PC-3 (cell line): ENCODE measurements at places on chromosomes 5 and 9. TPM values are rescaled to one million over a fixed set of nuclear protein-coding genes. Genes with fewer than 3 reads are reported as not detected.
A peak's percentile ranks its signal among the peaks of the same experiment; 100 is the strongest.

FGF18 gene
- 0.26 TPM in 1 of 2 replicates, not detected in the other for total RNA-seq

GRCh38 chr5:150520747-150521521 is 13.0 kb downstream of the NDST1 start:
- peaks cover 12% of the 10 kb centered on the region; the same call in 1 of the 2 replicates for H3K36me3 ChIP-seq
- DNase-seq: no peak
- H3K27me3 ChIP-seq: no peaks in the 10 kb centered on the region
- H3K4me3 ChIP-seq: no peak overlapping the region
- peaks cover 17% of the 10 kb centered on the region for H3K4me1 ChIP-seq

DNA sequence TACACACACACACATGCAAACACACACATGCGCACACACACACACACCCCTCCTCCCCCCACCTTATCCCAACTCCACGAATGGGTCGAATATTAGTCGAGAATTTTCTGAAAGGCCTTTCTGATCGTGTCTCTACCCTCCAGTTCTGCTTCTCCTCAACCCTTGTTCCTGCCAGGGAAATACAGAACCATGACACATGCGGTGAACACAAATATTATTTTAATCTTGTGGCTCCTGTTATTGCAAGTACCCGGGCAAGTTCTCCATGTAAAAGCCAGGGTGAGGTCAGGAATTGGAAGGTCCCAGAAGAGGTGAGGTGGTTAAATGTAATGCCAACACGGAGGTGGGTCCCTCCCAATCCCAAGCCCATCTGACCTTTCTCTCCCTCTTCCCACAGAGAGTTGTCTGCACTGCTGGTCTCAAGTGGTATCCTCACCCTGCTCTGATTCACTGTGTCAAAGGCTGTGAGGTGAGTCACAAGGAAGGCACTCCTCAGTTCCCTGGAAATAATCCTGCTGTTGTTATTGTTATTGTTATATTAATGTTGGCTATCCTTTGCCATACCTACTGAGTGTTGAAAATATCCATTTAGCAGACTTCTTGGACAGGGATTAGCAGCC is 223.7 kb downstream of the PAPPA start:
- no peaks in the 10 kb centered on the region for H3K36me3 ChIP-seq
- DNase-seq: peak; percentile 65
- peak overlapping the region; percentile 31; the same call in 1 of the 2 replicates for H3K27ac ChIP-seq

SLC4A9 gene
- 0.29 TPM in 1 of 2 replicates, not detected in the other for total RNA-seq

TAF1L gene
- 0.23 TPM in 1 of 2 replicates, not detected in the other for total RNA-seq

DNA sequence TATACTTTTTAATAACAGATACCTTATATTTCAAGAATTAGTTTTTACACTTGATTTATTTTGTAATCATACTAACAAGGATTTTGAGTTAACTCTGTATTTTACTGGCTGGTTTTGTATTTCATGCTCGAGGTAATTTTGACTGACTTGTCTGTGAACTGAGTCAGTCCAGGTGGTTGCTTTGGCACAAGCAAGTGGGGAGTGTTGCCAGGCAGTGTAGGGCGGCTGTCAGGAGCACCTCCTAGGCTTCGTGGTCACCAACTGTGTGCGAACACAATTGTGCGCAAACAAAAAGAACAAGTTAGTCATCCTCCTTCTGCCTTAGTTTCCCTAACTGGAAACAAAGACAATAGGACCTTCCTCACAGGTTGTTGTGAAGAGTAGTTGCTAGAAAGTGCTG is 286.3 kb downstream of the ADGRV1 start:
- H3K36me3 ChIP-seq: no peaks in the 10 kb centered on the region
- H3K27ac ChIP-seq: no peak overlapping the region
- no peaks in the 10 kb centered on the region for H3K27me3 ChIP-seq

- H3K27me3 ChIP-seq: no peaks in the 10 kb centered on the region
- no peaks in the 10 kb centered on the region for H3K36me3 ChIP-seq
- H3K27ac ChIP-seq: no peak overlapping the region
- no peak overlapping the region for H3K4me3 ChIP-seq
These were observed 18.2 kb downstream of the GLIS3 start for GRCh38 chr9:4281676-4282075.

DNA sequence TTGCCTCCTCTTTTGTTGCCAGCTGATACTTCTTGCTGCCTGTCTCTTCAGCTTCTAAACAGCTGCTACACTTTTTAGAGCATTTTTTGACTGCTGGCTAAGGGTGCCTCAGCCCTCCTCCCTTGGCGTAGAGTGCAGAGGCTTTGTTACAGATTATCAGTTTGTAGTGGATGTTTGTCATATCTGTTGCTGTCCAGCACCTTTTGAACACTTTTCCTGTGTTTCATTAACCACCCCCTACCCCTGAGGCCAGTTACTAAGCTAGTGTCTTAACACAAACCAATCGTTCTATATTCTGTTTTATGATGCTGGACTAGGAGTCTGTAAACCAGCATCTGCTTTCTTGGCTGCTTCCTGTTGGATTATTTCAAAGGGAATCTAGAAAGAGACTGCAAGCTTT is 441.5 kb downstream of the DNAH5 start:
- H3K27ac ChIP-seq: no peak overlapping the region
- no peaks in the 10 kb centered on the region for H3K27me3 ChIP-seq
- H3K36me3 ChIP-seq: no peaks in the 10 kb centered on the region
- H3K4me1 ChIP-seq: peaks cover 22% of the 10 kb centered on the region
- DNase-seq: peak; percentile 42
- H3K4me3 ChIP-seq: no peak overlapping the region

- peaks cover 13% of the 10 kb centered on the region; the same call in 1 of the 2 replicates for H3K36me3 ChIP-seq
- H3K27me3 ChIP-seq: no peaks in the 10 kb centered on the region
- H3K4me3 ChIP-seq: no peak overlapping the region
These were observed 72.8 kb upstream of the NXNL2 start for GRCh38 chr9:88462191-88462590.

DNA sequence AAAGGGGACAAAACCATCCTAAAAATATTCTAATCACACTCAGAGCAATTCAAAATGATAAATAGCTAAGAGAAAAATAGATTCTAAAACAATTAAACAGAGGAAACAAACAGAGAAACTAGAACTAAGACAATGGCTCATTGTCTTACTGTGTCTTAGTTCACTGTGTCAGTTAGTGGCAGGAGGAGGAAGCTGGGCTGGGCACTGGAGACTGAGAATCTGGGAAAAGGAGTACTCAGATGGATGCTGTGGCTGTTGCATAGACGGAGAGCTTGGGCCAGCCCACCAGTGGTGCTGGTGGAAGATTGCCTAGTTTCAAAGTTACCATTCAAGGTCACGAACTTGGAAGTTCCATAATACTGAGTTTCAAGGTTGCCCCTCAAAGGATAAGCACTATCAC is 94.7 kb upstream of the IFNK start:
- H3K27ac ChIP-seq: peak overlapping the region; percentile 96
- DNase-seq: no peak
- peaks cover 60% of the 10 kb centered on the region for H3K4me1 ChIP-seq
- H3K4me3 ChIP-seq: no peak overlapping the region
- no peaks in the 10 kb centered on the region for H3K36me3 ChIP-seq

DNA sequence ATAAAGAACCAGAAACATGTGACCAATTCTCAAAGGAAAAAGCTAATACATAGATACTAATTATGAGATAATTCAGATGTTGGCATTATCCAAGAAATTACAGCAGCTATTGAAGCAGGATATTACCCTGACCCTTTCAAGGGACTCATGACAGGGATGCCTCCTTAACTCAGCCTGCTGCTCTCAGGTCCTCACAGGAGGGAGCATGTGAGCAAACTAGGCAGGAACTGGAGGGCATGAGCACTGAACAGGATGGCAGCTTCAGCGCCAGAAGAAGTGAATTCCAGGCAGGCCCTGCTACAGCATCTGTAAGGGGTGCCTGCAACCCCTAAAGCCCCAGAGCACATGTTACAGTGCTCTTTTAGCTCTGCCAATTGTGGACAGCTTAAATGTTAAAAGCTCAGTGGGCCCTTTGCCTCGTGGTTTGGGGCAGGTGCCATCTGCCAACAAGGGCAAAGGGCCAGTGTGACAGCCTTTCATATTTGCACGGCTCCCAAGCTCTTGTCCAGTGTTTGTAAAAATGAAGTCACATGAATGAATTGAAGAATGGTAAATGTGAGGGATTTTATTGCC is 464.7 kb upstream of the COX7C start:
- H3K4me1 ChIP-seq: no peaks in the 10 kb centered on the region
- no peaks in the 10 kb centered on the region for H3K27me3 ChIP-seq

GRCh38 chr5:86951761-86952160 is 315.9 kb upstream of the RASA1 start:
- H3K36me3 ChIP-seq: no peaks in the 10 kb centered on the region
- H3K27ac ChIP-seq: no peak overlapping the region
- no peaks in the 10 kb centered on the region for H3K27me3 ChIP-seq
- no peak for DNase-seq
- H3K4me1 ChIP-seq: no peaks in the 10 kb centered on the region

- no peak for DNase-seq
- no peak overlapping the region for H3K27ac ChIP-seq
- H3K36me3 ChIP-seq: no peaks in the 10 kb centered on the region
- H3K4me3 ChIP-seq: no peak overlapping the region
These were observed 73.1 kb upstream of the GAS1 start for GRCh38 chr9:87020169-87020950.

GRCh38 chr5:176536132-176536901 is 885 bp downstream of the RNF44 start:
- peak overlapping the region; percentile 74 for H3K27ac ChIP-seq
- H3K4me3 ChIP-seq: peak overlapping the region; percentile 93
- peaks cover 35% of the 10 kb centered on the region for H3K4me1 ChIP-seq
- H3K36me3 ChIP-seq: peaks cover 6% of the 10 kb centered on the region; the same call in 1 of the 2 replicates
- DNase-seq: peak; percentile 66
- no peaks in the 10 kb centered on the region for H3K27me3 ChIP-seq

DNA sequence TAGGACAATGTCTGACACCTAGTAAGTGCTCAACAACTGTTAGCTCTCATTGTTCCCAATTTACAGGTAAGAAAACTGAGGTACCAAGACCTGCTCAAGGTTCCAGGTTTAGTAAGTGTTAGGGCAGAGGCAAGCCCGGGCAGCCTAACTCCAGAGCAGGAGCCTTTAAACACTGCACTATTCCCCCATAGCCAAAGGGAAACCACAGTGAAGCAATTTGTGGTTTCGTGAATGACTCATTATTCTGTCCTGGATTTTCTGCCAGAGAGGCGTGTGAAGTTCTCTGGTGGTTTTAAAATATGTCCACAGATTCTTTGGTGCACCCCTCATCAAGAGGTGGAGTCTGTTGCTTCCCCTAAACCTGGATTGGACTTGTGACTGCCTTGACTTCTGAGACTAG is 1.0 kb upstream of the MCC start:
- peaks cover 13% of the 10 kb centered on the region for H3K4me1 ChIP-seq
- H3K27me3 ChIP-seq: peaks cover 16% of the 10 kb centered on the region; the same call in 1 of the 2 replicates
- H3K4me3 ChIP-seq: peak overlapping the region; percentile 87; the same call in 1 of the 2 replicates
- peak overlapping the region; percentile 22 for H3K27ac ChIP-seq
- no peaks in the 10 kb centered on the region for H3K36me3 ChIP-seq

FAT2 gene
- not detected in 2 replicates for total RNA-seq
